ENCODE measurements at places on chromosomes 7 and 10.

DNA sequence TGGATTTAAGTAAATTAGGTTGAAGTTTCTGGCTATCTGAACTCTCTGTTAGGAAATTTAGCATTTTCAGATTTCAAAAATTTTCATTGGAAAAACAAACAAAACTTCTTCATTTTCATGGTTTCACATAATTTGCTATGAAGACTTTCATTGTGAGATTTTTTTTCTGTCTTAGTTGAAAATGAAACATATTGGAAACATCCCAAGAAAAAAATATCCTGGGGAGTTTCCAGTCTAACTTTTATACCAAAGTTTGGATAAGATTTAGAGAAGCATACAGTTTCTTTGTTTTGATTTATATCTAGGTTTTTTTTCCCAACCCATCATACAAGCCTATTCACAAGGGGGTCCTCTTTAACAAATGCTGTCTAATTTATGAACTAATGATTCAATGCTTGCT is 300.5 kb upstream of the SEMA3A start:
- DNase-seq, result no peak

DNA sequence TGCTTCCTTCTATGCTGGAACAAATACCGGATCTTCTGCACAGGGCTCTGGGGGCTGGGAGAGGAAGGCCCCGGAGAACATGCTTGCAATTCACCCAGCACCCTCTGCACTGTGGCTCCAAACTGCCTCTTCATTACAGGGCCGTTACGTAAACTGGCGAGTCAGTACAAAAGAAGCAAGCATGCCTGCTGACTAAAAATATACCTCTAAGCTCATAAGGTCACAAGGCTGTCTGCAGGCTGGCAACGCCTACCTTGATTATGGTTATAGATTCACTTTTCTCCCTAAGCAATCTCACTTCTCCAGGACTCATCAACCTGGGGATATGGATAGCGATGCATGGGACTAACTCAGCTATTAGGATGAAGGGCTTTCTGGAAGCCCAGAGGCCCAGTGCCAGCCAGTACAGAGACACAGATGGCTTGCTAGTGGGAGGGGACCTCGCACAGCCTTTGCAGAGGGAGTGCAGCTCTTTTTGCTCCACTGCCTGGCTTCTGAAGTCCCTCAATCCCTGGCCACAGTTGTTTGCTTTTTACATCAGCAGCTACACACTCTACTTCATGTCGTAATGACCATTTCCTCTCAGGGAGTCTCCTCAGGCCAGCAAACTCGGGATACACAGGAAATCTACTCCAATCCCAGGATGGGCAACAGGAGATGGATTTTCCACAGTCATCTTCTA is 96.1 kb downstream of the SH3PXD2A start:
- no peak for DNase-seq

GRCh38 chr7:155007947-155008346 is 5.0 kb upstream of the PAXIP1 start:
- no peak for DNase-seq

DNA sequence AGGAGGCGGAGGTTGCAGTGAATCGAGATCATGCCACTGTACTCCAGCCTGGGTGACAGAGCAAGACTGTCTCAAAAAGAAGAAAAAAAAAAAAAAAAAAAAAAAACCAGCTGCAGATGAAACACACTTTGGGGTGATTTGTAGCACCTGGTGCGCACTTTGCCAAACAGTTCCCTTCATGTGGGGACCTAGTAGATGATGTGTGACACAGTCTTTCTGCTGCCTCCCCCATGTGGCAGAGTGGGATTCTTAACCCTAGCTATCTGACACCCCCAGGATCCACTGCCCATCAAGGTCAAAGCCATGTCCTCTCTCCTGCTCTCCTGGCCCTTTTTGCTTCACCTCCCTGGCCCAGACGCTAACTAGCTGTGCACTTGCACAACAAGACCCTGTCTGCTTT is 52.1 kb upstream of the PDZD8 start:
- DNase-seq, result no peak

GRCh38 chr10:111890046-111890445 is 293.5 kb downstream of the GPAM start:
- no peak for DNase-seq

DNA sequence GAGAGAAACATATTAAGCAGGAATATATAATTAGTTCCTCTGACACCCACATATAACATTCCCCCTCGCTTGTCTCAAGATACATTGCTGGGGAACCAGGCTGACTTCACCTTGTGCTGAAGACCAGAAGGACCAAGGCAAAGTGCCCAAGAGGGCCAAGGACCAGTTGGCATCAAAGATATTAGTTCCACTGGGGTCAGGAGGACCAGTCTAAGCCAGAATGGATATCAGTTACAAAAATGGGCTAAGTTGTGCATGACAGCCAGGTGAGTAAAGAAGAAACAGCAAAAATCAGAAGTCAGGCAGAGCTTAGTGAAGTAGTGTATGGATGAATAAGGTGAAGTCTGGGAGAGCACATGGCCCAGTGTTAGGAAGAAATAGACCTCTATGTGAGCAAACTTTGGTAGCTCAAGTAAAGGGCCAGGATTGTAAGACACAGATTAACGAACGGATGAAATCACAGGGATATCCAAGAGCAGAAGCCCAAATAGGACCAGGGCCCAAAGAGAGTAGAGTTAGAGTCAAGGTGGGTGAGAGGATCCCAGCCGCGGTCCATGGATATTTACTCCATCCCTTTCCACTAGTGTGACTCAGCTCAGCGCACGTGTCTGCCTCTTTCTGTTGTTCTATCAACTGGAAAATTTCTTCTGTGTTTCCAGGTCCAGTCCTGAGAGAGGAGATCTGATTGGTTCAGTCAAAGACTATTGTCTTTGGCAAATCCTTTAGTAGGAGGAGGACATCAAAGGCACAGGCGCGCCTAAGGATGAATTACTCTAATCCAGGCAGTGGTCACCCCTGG is 5.0 kb downstream of the CALD1 start:
- DNase-seq, result no peak

- no peak for DNase-seq
Measured at GRCh38 chr10:43461950-43462349, 25.0 kb downstream of the ZNF487 start.

GRCh38 chr7:23026164-23026563 is 12.2 kb upstream of the HYCC1 start:
- no peak for DNase-seq

GRCh38 chr10:48638739-48639527 is 34.1 kb upstream of the ARHGAP22 start:
- DNase-seq, result no peak

DNA sequence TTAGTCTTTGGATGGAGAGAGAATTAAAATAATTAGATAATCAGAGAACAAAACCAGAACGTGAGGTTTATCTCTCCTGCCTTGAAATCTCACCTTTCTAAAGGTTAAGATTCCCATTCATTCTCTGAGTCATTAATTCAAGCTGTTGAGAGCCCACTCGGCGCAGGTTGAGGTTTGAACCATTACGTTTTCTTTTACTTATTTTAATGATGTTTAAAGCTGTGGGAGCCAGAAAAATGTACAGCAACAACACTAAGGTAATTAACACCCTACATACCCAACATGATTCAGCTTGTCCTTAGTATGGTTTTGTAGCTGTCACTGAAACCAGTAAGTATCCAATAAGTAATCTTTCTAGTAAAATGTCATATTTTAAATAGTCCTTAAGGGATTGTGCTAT is 153.0 kb upstream of the ANK3 start:
- no peak for DNase-seq

GRCh38 chr10:22959292-22959691 is 31.4 kb downstream of the ARMC3 start:
- DNase-seq, result no peak
